Mesendoderm (in vitro differentiated cells): ENCODE measurements at places on chromosomes 7 and 10.

GRCh38 chr7:5234852-5235831 lies 45.1 kb downstream of the WIPI2 start:
- DNase-seq = no peak

DNA sequence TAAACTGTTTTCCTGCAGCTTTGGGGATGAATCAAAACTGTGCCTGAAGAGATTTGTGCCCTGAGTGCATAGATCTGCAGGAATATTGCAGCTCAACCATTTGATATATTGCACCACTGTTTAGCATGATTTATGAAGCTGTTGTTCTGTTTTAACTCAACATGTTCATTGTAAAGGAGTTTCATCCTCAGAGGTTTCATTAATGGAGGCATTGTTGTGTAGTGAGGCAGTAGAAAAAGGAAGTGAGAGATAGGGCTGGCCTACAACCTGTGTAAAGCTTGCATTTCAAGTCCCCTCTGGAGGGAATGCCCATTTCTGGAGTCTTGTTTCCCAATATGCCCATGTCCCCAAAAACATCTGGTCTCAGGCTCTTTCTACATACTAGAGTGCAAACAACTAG lies 67.5 kb downstream of the DNAJC12 start:
- no peak for DNase-seq

- DNase-seq = no peak
Measured at GRCh38 chr10:80540618-80540980, 2.9 kb downstream of the SH2D4B start.

DNA sequence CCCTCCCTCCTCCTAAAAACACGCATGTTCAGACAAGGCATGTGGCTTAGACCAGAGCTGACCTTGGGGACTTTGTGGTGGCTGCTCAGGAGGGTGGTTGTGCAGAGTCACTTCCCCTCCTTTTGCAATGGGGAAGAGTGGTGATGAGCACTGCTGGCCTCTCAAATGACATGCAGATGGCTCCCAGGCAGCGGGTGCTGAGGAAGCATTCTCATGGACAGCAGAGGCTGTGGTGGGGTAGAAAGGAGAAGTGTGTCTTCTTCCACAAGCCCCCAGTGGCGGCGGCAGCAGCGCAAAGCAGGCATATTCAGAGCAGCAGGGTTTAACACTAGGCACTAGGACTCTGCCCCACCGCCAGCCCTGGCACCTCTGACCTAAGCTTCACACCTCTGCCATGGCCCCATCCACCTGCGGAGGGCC lies 105.9 kb upstream of the ANLN start:
- DNase-seq = no peak

DNA sequence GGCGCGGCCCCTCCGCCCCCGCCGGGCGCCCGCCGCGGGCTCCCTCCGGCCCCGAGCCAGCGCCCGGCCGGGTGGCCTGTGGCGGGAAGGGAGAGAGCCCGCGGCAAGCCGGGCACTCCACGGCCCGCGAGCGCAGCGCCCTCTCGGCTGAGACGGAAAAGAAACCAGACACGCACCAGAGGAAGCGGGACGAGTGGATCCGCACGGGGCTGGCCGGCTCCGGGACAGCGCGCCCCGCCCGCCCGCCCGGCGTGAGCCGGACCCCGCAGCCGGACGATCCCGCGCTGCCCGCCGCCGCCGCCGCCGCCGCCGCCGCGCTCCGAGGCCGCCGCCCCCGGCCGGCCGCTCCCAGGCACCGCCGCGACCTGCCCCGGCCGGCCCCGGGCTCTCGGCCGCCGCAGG lies 300 bp downstream of the ARHGAP21 start:
- DNase-seq = no peak

DNA sequence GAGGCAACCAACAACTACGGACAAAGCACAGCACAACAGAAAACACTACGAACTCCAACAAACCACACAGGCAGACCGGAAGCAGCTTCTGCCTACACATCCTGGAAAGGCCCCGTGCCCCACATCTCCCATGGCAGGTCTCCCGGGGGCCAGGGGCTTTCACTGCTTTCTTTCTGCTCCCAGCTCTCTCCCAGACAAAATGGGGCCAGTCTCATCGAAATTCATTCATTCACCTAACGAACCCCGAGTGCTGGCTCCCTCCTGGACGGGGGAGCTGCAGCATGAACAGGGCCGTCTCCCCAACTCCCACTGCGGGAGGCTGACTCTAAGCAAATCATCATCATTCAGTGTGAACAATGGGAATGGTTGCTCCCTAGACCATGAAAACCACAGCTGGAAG lies 47.6 kb upstream of the NANOS1 start:
- DNase-seq = no peak

GRCh38 chr7:149714081-149714909 lies 59.1 kb downstream of the ZNF467 start:
- DNase-seq = peak; percentile 96

- DNase-seq = peak; percentile 88
Measured at GRCh38 chr7:26686448-26686981, 177.9 kb downstream of the SKAP2 start.

- no peak for DNase-seq
Measured at GRCh38 chr7:132307465-132307864, 268.8 kb downstream of the PLXNA4 start.

GRCh38 chr10:99595770-99596465 lies 24.3 kb downstream of the SLC25A28 start:
- DNase-seq = peak; percentile 91

DNA sequence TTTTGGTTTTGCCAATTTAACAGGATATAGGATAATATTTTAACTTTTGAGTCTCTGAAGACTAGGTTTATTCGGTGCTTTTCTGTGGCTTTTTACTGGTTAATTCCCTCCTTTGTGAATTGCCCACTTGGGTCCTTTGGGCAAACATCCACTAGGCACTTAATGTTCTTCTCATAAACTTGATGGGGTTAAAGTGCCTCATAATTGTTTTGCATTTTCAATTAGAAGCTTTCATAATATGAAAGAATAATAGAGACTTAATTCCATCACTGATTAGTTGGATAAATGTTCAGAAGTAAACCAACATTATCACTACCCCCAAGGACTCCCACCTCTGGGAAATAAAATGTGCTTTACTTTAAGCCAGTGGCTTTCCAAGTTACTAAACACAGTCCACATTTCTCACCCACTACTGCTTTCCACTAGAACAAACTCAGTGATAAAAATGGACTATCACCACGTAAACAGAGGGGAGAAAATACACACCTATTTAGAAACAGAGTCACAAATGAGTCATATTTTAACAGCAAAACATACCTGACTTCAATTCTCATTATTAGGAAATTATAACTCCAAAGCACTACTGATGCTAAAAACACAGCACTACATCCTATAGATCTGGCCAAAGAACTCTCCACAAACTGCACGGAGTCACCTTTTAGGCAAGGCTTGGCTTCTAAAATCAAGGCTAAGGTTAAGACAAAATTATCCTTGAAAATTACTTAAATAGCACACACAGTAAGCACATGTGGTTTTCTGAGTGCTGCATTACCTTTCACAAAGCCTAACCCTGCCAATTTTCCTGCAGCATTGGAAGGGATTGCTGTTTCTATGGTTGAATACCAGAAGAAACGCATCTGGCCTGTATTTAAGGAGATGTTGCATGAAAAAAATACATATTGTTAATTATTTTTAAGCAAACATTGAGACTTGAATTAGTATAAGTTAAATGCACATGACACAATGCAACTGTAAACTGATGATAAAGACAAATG lies 41.2 kb downstream of the PARD3 start:
- no peak for DNase-seq

DNA sequence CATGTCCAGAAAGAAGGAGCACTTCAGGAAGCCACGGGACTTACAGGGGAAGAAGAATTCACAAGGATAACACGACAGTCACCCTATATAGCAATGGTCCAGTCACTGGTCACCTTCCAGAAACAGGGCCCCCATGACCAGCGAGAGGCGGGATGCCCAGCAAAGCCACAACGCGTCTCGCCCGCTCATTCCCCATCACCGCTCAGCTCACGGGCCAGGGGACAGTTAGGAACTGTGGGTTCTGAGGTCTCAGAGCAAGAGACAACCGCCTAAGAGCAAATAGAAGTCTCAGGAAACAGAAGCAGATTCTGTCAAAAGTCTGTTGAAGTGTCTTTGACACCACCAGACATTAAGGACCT lies 71.9 kb downstream of the PROSER2 start:
- DNase-seq = no peak

DNA sequence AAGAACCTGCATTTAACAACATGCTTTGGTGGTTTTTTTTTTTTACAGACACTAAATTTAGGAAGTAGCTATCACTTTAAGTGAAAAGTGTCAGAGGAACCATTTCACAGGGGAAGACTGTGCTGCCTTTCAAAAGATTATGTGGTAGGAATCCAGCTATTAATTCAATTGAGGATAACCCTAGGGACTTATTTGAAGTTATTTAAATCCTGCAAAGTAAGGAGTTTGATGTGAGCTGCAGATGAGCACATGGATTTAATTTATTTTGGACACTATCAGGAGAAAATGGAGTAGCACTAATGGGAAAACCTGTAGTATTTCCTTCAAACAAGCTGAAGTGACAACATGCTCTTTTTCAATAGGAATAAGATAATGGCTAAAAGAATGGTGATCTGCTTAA lies 419.8 kb downstream of the ANKRD7 start:
- no peak for DNase-seq

DNA sequence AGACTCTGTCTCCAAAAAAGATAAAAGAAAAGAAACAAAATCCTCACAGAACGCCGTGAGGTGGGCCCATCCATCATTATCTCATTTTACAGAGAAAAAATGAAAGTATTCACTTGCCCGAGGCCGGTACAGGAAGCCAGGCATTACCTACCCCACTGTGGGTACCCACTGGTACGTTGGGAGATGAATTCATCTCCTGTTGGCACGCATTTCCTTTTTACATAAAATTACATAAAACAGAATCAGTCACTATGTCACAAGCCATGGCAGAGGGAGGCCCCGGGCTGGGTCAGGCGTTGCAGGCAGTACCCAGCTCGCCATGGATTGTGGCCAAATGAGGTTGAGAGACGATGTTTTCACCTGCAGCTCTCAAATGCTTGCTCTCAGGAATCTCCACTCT lies 38.6 kb upstream of the TNRC18 start:
- no peak for DNase-seq

DNA sequence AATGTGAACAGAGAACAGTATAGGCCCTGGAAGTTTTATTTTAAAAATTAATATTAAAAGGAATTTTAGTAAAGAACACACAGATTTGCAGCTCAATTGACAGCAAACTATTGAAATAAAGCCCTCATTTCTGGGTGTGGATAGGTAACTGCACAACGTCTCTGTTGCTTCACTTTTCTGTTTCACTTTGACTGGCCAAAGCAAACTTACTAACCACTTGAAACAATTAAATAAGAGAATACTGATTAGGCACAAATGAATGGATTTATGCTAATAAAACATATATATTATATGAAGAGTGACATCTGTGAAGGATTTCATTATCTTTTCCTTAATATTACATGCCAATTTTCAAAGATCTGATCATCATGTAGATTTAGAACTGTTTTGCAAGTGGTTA lies 11.9 kb downstream of the ZNF804B start:
- no peak for DNase-seq

GRCh38 chr7:1800902-1801301 lies 130.8 kb downstream of the ELFN1 start:
- no peak for DNase-seq

- DNase-seq = no peak
Measured at GRCh38 chr7:44973610-44974401, 5.0 kb downstream of the MYO1G start.

GRCh38 chr7:148773334-148773733 lies 74.6 kb downstream of the CUL1 start:
- peak; percentile 63 for DNase-seq

GRCh38 chr10:83957168-83957947 lies 182.0 kb upstream of the GHITM start:
- peak; percentile 77 for DNase-seq

GRCh38 chr10:122047560-122047959 lies 58.6 kb downstream of the TACC2 start:
- DNase-seq = no peak

DNA sequence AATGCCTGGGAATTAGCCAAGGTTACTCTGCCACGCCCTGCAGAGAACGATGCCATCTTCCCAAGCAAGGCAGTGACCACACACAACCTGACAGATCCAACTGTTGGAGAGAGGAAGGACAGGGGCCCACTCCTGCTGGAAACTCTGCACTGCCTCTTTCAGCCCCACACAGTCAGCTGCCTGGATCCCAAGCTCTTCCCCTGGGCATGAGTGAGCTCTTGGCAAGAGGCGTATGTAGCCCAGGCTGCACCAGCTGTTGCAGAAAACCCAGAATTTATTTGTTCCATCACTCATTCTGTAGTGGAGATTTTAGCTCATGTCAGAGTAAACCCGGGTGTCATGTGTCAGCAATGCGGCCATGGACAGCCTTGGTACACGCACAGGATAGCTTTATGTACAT lies 135.1 kb upstream of the TRIM24 start:
- DNase-seq = no peak

- DNase-seq = no peak
Measured at GRCh38 chr10:73992899-73993788, 4.8 kb upstream of the VCL start.

DNA sequence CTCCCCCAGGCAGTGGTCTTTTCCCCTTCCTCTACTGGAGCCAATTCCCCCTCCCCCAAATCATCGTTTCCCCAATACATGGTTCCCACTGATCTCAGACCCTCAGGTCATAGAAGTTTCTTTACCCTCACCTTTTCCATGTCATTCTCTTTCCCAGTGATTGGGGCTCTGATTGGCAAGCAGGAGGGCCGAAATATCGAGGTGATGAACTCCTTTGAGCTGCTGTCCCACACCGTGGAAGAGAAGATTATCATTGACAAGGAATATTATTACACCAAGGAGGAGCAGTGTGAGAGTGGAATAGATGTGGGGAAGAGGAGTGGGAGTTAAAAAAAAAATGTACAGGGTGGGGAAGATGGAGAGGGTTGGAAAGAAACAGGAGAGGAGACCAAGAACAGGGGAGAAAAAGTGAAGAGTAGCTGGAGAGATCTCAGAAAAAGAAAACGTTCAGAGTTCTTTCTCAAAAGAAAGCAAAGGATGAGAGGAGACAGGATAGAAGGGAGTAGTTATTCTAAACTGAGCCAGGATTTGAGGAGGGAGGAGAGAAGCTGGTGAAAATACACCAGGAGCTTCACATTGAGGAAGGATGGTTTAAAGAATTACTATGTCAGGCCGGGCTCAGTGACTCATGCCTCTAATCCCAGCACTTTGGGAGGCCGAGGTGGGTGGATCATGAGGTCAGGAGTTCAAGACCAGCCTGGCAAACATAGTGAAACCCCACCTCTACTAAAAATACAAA lies 858 bp downstream of the COPS6 start:
- DNase-seq = no peak

DNA sequence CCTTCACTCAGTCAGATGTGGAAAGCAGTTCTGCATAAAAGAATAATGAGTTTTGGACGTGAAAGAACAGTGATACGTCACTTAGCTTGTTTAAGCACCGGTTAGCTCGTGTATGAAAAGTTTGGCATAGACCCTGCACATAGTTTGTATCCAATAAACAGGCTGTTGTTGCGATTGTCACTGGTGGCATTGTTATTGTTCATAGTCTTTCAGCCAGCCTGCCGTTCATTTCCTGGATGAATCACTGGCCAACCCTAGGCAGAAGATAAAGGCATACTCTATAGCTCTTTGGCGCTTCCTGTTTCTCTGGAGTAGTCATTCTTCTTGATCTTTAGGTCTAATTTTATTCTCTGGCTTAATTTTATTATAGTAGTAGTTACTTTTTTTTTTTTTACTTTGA lies 57.8 kb upstream of the ANKRD30A start:
- DNase-seq = no peak
